Lower lobe of right lung (tissue), 2 donors: ENCODE measurements at places on chromosomes 2 and 18. TPM values are rescaled to one million over a fixed set of nuclear protein-coding genes. Genes with fewer than 3 reads are reported as not detected.
A peak's percentile ranks its signal among the peaks of the same experiment; 100 is the strongest.

GRCh38 chr2:72415241-72415661 lies 267.6 kb upstream of the CYP26B1 start:
- DNase-seq, result no peak

DNA sequence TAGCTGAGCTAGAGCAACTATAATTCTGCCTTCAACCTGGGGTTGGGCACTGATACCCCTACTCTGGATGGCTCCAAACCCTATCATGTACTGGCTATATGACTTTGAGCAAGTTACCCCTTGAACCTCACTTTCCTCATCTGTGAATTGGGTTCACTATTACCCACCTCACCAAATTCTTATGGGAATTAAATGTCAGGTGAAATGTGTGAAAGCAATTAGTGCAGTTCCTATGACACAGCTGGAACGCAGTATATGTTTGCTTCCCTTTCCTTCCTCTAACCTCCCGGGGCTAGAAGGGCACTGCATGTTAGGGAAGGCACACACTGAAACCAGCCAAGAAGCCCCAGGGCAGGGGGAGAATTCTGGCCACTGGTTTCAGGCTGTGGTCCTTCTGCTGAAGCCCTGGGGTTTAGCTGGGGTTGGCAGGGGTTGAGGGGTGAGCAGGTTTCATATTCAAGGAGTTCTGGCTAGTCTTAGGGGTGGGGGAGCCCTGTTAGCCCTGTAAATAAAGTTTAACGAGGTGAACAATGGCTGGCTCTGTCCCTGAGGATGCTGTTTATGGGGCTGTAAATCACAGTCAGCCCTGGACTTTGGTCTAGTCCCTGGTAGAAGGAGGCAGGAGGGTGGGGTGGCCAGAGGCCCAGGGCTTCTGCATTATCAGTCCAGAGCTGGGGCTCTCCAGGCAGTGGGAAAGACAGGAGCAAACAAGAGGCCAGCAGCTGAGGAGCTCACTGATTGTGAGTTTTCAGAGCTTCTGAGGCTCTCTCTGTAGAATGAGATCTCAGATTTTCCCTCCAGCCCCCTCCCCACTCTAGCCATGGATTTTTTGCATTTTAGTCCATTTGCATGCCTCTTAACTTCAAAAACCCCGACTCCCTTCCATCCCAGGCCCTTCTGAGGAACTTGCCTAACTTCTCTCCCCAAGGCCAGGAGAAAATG lies 8.0 kb downstream of the PKDCC start:
- no peak for DNase-seq

The ABHD1 gene
- 0.21 TPM for total RNA-seq

The RUFY4 gene
- total RNA-seq, result not detected

DNA sequence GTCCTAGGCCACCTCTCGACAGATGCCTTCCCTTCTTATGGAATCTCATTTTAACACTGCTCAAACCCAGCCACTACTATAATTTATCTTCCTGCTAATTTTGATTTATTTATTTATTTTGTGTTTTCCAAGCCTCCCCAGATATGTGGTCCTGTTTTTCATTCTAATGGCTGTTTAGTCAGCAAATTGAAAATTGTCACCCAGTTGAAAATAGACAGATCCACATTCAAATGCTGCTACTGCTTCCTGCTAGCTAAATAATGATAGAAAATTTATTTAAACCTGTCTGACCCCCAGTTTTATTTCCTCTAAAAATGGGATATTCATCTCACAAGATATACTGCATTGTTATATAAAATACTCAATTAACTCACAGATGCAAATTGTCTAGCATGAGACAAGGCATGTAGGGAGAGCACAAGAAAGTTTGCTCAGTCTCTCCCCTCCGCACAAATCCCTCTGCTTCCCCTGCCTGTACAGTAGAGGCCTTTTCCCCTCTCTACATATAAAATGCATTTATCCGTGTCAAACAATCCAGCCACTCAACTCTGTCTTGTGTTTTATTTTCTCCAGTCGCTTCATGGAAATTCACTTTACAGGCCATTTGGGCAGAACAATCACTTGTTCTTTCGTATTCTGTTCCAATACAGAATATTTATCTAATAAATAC lies 389.9 kb downstream of the SOX11 start:
- DNase-seq, result no peak

DNA sequence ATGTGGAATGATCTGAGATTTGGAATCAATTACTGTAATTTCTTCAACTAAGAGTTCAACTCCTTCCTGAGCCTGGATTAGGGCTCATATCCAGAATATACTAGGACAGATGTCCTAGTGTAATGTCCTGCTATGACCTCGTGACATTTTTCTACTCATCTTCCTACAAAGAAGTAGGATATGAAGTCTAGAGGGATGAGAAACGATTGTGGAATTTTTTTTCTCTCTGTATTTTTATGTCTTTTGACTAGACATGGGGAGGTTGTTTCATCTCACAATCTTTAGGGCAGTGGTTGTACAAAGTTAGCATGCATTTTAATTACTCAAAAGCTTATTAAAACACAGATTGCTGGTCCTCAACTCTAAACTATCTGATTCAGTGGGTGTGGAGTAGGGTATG lies 203.0 kb downstream of the PARD3B start:
- no peak for DNase-seq

The C2orf80 gene
- total RNA-seq, result not detected

GRCh38 chr2:86072271-86072858 lies 33.3 kb downstream of the POLR1A start:
- peak; percentile 65 for DNase-seq

The HOXD8 gene
- 2.3 TPM for total RNA-seq

The GTF3C2 gene
- total RNA-seq, result 56.4 TPM

DNA sequence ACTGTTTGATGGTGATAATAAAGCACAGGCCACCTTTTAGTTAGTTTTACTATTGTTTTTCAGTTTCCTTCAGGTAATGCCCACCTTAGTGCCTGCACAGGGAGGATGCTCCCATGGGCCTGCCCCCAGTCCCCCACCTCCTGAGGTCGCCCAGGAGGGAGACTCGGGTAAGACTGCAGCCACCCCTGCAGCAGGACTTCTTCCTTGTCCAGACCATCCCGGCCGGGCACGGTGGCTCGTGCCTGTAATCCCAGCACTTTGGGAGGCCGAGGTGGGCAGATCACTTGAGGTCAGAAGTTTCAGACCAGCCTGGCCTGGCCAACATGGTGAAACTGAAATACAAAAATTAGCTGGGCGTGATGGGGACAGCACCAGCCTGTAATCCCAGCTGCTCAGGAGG lies 68.1 kb upstream of the TANC1 start:
- DNase-seq, result no peak

DNA sequence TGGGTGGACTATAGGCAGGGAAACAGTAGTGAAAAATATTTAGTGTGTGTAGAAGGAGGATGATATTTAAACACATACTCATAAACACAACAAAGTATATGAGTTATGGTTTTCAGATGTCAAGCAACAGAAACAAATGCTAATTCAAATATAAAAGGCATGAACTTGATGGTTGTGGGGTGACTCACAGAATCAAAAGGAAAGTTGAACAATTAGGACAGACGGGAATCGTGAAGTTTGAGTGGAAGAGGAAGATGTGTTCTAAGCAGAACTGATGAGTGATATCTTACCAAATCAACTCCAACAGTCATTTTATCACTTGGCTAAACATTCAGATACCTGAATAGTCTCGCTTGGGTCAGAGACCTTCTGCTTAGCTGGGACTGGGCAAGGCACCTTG lies 53.6 kb upstream of the ITGA6 start:
- no peak for DNase-seq

GRCh38 chr2:85548608-85548900 lies 9.6 kb downstream of the MAT2A start:
- no peak for DNase-seq

The GALNT13 gene
- total RNA-seq, result 2.4 TPM

- DNase-seq, result no peak
Observed at GRCh38 chr18:61606068-61606660, 272.9 kb downstream of the CDH20 start.

DNA sequence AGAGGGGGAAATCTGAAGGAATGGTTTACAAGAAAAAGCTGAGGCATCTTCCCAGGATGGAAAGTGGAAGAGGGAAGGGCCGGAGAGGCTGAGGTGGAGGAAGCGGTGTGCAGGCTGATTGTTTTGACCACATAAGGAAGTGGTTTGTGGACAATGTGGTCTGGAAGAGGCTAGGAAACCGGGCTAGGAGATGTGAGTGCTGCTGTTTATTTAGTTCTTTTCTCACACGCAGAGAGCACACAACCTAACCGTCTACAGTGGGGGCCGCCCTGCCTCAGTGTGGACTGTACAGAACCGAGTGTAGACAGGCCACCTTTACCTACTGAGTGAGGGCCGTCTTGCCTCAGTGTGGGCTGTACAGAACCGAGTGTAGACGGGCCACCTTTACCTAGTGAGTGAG lies 251.7 kb upstream of the PXDN start:
- no peak for DNase-seq

GRCh38 chr2:12965540-12966269 lies 249.0 kb downstream of the TRIB2 start:
- DNase-seq, result no peak

- no peak for DNase-seq
Observed at GRCh38 chr18:24076950-24077349, 61.9 kb upstream of the CABYR start.

DNA sequence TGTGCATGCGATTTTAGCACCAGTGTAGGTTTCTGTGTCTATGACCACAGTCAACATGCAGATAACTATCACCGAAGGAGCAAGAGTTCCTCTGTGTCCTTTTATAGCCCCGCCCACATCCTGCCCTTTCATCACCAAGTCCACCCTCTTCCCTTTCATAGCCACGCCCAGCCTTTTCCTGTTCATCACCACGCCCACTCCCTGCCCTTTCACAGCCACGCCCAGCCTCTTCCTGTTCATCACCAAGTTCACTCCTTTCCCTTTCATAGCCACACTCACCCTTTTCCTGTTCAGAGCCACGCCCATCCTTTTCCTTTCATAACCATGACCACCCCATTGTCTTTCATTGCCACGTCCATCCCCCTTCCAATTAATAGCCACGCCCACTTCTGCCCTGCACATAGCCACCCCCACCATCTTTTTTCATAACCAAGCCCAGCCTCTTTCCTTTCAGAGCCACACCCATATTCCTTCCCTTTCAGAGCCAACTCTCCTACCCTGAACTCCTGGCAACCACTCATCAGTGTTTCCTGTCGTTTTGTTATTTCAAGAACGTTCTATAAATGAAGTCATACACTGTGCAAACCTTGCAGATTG lies 273.9 kb downstream of the MYT1L start:
- DNase-seq, result peak; percentile 64

GRCh38 chr18:40867459-40867858 lies 1087.6 kb upstream of the PIK3C3 start:
- no peak for DNase-seq

The ALK gene
- total RNA-seq, result 1.1 TPM

The IL1RN gene
- 20.1 TPM for total RNA-seq

- no peak for DNase-seq
Observed at GRCh38 chr2:26561376-26561775, 79.8 kb downstream of the CIB4 start.

GRCh38 chr2:162403884-162404283 lies 60.0 kb downstream of the GCA start:
- DNase-seq, result no peak

The C2orf72 gene
- 0.97 TPM for total RNA-seq

- DNase-seq, result no peak
Observed at GRCh38 chr2:85248773-85249509, 78.8 kb downstream of the TGOLN2 start.

DNA sequence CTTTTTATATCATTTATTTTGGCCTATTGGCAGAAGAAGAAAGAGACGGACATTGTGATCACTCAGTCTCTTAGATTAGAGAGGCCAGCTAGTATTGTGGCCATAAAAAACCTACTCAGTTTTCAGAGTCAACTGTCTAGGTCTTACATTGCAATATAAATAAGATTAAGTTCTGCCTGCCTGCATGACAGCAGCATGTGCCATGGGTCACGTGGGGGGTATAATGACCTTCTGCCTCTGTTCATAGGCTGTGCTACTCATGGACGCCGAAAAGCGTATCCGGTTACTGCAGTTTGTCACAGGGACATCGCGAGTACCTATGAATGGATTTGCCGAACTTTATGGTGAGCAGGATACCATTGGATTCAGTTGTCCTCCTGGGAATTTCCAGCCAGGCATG lies 238.5 kb downstream of the ALPK2 start:
- no peak for DNase-seq

The C2orf15 gene
- total RNA-seq, result 1.5 TPM

The RAB27B gene
- 20.1 TPM for total RNA-seq

DNA sequence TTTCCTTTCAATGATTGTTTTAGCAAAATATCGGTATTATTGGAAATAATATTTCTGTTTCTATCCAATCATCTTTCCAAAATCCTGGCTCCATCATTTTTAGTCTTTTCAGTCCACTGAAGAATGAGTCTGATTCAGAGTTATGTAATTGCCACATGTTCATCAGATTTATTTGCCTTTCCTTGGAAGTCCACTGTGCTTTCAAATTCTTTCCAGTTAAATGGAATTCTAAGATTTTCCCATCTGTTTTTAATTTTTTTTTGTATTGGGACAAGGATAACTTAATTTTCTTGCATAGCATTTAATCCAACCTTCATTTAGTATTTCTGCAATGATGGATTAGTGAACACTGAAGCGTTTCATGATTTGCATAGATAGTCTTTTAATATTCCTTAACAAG lies 521.5 kb upstream of the NRXN1 start:
- DNase-seq, result no peak

- peak; percentile 88 for DNase-seq
Observed at GRCh38 chr2:85132834-85133637, at the start of gene TCF7L1. Gene TCF7L1, plus strand, starts transcription at chr2:85133392. Its CDS starts 293 bp downstream, at chr2:85133685.

The SCYGR1 gene
- not detected for total RNA-seq

The CARF gene
- total RNA-seq, result 11.4 TPM

DNA sequence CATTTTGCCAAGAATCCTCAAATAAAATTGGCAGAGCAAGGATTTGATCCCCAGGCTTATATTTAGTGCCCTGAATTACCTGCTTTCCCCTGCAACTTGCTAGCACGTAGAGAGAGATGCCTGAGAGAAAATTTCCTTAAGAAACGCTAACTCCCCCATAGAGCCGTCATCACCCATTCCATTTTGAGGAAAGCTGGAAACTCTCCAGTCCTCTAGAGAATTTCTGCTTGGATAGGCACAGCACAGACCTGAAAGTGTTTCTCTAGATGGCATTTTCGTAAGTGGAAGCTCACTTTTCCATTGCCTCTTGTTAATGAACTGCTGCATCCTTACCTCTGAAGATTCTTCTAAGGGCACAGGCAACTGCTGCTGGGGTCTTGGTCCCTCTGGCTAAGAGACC lies 277.8 kb upstream of the SIX2 start:
- no peak for DNase-seq

The C1GALT1C1L gene
- total RNA-seq, result 0.44 TPM

- no peak for DNase-seq
Observed at GRCh38 chr18:55470826-55471225, 117.2 kb downstream of the TCF4 start.

DNA sequence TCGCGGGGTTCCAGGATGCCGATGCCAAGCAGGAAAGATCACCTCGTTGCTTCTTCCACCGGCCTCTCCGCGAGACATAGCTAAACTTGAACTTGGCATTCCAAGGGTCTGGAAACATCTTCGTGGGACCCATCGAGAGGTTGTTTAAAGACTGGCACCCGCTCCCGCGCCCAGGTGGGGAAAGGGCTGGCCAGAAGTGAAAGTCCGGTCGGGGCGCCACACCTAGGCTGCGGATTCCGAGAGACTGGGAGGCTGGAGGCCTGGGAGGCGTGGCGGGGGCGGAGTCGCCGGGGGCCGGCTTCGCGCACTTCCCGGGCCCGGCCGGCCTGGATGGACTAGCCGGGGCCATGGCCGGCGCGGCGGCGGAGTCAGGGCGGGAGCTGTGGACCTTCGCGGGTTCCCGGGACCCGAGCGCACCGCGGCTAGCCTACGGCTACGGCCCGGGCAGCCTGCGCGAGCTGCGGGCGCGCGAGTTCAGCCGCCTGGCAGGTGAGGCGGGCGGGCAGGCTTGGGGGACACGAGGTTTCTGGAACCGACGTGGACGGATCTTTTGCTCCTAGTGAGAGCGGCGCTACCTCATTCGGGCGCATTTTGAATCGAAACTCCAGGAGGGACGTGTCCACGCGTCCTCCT lies at the start of gene MOCOS:
Gene MOCOS, plus strand, starts transcription at position 305 of the 633 bp plus-strand sequence. Its CDS starts 43 bp downstream, at position 348.
- DNase-seq, result peak; percentile 90
